ENCODE measurements at places on chromosomes 12 and 14. TPM values are rescaled to one million over a fixed set of nuclear protein-coding genes. Genes with fewer than 3 reads are reported as not detected.

DNA sequence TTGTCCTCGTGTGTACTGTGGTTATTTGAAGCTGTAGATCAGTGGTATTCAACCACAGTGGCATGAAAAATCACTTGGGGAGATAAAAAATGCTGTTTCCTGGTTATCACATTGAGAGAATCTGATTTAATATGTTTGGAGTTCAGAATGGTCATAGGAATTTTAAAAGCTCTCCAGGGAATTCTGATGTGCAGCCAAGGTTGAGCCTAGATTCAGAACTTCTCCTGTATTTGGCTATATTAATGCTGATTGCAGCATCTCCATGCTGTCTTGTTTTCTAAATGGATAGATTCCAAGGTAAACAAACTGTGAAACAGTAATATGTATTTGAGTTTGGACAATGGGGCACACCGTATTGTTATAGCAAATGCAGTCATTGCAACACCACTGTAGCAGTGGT, 982.2 kb upstream of the FBXO33 start:
- DNase-seq = no peak

DNA sequence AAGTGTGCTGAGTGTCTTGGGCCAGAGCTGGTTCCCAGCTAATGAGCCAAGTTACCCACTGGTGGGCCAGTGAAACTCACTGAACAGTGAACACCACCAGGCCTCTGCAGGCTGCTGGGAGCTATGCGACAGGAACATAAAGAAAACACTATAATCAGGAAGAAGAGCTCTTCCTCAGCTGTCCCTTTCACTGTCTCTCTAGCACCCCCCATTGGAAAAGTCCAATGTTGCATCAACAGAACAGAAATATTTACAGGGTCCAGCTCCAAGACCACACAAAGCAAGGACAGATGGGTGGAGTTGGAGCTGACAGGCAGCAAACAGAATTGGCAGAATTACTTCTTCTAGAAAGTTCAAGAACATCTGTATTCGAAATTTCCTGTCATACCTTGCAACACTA, 903.6 kb upstream of the TMEM132C start:
- no peak for DNase-seq

GRCh38 chr14:71398450-71398849, 491.2 kb downstream of the PCNX1 start:
- DNase-seq = no peak

DNA sequence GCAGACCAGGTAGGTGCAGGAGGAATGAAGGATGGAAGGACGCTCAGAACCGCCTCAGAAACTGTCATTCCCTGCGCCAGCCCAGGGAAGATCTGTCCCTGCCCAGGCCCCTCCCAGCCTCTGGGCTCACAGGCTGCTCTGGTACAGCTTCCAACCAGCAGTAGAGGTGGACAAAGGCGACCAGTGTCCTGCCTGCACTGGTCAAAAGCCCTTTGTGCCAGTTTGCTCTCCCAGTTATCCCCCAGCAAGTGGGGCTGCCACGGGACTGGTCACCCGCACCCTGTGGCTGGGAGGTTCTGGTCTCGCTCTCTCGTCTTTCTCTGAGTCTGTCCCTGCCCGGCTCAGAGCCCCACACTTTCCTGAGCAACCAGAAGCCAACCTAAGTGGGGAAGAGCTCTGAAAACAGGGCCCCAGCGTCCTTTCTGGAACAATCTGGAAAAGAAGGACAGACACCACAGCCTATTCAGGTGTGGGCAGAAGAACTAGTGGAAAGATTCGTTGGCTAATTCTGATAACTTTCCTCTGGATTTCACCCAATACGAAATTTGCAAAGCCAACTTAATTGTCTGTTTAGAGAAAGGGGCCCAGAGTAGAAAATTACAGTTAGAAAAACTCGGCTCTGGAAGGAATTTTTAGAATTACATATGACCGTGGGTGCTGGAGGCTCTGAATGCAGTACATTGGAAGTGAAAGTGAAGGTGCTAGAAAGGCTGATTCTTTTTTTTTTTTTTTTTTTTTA, 21.7 kb downstream of the SNRNP35 start:
- DNase-seq = no peak

- DNase-seq = no peak
Observed at GRCh38 chr12:109460538-109460937, 16.6 kb downstream of the KCTD10 start.

DNA sequence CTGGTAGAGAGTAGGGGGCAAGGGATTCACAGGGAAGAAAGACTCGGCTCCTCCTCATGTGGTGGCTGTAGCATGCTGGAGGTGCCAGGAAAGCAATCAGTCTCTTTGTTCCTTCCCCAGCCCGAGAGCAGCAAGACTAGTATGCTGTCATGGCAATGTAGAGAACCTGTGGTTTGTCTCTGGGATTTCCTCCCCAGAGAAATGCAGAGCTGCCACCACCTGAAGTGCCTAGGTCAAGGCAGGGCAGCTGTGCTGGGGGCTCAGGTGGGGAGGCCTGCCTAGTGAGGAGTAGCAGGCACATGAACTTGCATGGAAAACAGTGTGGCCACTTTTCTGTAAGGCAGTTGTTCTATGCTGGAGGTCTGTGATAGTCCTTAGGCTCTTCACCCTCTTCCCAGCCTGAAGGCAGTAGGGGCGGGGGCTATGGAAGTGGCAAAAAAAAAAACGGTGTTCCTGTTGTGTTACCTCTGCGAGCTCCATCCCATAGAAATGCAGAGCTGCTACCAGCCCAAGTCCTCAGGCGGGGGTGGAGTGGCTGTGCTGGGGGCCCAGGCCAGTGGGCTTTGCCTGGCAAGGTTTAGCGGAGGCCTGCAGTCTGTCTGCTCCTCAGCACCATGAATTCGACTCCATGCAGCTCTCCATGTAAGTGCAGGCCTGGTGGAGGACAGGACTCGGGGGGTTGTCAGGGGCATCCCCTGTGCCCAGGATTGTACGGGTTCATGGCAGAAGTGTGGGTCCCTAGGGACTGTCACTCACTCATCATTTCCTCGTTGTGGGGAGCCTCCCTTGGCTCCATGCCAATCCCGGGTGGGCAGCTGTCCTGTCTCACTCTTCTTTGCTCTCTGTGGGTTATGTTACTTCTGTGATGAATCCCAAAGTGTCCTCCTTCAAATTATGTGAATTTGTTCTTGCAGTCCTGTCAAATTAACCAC, 4.1 kb upstream of the CLEC4D start:
- DNase-seq = no peak

GRCh38 chr14:101119830-101120571, 216.5 kb upstream of the RTL1 start:
- DNase-seq = no peak

DNA sequence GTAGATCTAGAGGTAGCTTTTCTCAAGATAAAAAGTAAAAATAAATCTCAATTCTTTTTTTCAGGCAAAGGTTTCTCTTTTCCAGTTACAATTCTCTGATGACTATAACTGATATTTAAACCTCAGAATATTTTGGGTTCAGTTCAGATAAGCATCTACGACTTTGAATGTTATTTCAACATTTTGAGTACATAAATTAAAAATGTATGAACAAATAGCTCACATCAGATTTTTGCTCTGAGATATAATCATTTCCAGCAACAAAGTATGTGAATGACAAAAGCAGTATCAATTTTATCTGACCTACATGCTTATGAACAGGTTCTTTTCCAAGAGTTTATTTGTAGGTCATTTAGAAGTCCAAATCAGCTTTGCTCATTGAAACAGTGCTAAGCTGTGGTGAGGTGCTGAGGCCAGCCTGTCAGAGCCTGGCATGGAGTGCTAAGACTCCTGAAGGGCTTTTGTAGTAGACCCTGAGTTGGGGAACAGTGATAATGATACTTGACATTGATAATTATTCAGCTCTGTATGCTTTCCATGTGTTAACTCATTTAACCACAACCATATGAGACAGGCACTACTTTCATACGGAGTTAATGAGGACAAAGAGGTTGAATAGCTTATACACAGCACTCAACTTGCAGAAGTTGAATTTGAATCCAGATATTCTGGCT, 205.0 kb upstream of the DCN start:
- no peak for DNase-seq

GRCh38 chr12:95874452-95874851, 15.7 kb downstream of the SNRPF start:
- no peak for DNase-seq

- DNase-seq = no peak
Observed at GRCh38 chr12:86627001-86627400, 370.8 kb upstream of the MGAT4C start.

DNA sequence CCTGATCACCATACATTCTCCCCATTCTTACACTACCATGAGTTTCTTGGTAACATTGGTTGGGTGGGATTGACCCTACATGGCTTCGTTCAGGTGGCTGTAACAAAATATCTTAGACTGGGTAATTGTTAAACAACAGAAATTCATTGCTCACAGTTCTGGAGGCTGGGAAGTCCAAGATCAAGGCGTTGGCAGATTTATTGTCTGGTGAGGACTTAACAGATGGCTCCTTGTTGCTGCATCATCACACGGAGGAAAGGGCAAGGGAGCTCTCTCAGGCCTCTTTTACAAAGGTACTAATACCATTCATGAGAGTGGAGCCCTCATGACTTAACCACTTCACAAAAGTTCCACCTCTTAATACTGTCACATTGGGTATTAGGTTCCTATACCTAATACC, 116.7 kb upstream of the EGLN3 start:
- no peak for DNase-seq

- DNase-seq = no peak
Observed at GRCh38 chr12:11929714-11930113, 141.0 kb upstream of the BCL2L14 start.

- DNase-seq = no peak
Observed at GRCh38 chr12:70806043-70806442, 114.5 kb downstream of the PTPRR start.

DNA sequence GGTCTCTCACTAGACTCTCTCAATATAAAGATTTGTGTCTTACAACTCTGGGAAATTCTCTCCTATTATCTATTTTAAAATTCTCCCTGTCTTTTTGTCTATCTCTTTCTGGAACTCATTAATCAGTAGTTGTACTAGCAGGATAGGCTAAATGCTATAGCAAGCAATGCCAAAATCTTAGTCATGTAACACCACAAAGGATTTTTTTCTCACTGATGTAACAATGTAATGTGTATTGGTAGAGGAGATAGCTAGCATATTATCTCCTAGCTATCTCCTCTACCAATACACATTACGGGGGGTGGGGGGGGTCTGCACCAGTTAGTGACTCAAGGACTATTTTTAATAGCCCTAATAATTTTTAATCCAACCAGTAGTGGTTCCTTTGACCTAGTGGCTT, 225.4 kb downstream of the KLHL28 start:
- DNase-seq = no peak

- no peak for DNase-seq
Observed at GRCh38 chr14:21647380-21647779, 6.3 kb upstream of the OR4E2 start.

DNA sequence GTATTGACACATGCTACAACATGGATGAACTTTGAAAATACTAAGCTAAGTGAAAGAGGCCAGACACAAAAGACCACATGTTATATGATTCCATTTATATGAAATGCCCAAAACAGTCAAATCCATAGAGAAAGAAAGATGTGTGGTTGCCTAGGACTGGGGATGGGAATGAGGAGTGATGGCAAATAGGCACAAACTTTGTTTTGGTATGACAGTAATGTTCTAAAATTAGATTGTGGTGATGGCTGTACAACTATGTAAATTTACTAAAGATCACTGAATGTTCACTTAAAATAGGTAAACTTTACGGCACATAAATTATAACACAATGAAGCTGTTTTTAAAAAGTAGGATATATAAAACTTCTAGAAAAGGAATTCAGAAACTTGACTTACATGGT, 41.7 kb downstream of the PPP1R13B start:
- DNase-seq = no peak

DNA sequence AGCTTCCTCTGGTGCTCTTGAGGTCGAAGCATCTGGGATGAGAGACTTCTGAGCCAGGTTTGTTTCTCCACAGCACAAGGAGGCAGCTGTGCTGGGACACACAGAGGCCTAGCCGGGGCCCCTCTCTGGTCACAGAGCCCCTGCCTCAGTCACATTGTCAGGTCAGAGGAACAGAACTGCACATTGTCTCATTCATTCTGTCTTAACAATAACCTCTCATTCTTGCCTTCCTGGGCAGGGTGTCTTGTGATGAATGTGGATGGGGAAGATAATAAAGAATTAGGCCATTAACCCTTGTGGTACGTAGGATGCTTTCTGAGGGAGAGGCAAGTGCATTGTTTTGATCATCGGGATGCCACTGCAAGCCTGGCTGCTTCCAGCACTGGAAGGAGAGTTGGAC, 29.8 kb downstream of the FNTB start:
- DNase-seq = no peak

DNA sequence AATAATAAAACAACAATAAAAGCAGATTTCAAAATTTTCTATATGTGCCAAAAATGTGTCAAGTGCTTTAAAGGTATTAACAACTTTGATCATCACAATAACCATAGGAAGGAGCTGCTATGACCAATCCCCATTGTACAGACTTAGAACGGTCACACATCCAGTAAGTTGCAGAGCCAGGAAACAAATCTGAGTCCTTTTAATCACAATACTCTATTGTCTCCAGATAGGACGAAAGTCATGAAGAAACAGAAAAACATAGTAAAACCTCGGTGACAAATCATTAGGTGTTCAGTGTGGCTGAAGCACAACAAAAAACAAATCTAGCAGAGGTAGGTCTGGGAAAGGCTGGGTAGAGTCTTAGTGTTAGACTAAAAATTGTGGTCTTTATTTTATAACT, 178.8 kb downstream of the GRIP1 start:
- no peak for DNase-seq

Gene MORN3
- total RNA-seq = 0.79 TPM

Gene KRT77
- 0.10 TPM for total RNA-seq

Gene OR6C2
- not detected for total RNA-seq

Gene KRT83
- total RNA-seq = not detected

Gene CNTN1
- 745 TPM for total RNA-seq
